Activated CD4-positive, alpha-beta T cell treated with anti-CD3 and anti-CD28 coated beads, Interleukin-10, Interleukin-2, amounts not matched to agents 100 ng/mL and 50 ng/mL, durations not matched to agents 16 hours and 8 hours (primary cell): ENCODE measurements at places on chromosomes 11 and 22.
A peak's percentile ranks its signal among the peaks of the same experiment; 100 is the strongest.

GRCh38 chr22:36921309-36922104 lies 8.1 kb downstream of the CSF2RB start:
- no peak for DNase-seq

DNA sequence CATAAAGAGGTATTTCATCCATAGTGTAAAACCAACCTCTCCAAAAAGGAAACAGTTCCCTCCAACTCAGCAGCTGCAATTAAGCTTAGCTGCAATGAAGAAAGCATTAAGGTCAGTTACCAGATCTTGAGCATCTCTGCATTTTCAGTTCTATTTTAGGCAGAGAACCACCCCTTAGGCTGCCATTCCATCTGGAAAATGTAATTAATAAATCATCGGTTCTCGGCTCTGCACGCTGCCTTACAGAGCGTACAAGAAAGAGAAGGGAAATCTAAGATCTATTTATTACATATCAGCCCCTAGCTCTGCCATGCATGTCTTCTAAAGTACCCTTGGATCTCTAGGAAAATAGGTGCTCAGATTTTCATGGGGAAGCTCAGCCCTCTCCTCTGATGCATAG lies 71.5 kb downstream of the RCN1 start:
- DNase-seq = no peak

DNA sequence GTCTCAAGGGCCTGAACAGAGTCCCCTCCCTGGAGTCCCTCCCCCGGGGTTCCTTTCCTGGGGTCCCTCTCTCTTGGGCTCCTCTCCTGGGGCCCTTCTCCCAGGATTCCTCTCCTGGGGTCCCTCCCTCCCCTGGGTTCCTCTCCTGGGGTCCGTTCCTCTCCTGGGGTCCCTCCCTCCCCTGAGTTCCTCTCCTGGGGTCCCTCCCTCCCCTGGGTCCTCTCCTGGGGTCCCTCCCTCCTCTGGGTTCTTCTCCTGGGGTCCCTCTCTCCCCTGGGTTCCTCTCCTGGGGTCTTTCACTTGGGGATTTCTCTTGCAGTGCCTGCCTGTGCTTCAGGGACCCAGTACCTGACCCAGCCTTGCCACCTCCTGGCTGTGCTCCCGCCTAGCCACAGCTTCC lies 386.1 kb downstream of the TBC1D22A start:
- DNase-seq = no peak

DNA sequence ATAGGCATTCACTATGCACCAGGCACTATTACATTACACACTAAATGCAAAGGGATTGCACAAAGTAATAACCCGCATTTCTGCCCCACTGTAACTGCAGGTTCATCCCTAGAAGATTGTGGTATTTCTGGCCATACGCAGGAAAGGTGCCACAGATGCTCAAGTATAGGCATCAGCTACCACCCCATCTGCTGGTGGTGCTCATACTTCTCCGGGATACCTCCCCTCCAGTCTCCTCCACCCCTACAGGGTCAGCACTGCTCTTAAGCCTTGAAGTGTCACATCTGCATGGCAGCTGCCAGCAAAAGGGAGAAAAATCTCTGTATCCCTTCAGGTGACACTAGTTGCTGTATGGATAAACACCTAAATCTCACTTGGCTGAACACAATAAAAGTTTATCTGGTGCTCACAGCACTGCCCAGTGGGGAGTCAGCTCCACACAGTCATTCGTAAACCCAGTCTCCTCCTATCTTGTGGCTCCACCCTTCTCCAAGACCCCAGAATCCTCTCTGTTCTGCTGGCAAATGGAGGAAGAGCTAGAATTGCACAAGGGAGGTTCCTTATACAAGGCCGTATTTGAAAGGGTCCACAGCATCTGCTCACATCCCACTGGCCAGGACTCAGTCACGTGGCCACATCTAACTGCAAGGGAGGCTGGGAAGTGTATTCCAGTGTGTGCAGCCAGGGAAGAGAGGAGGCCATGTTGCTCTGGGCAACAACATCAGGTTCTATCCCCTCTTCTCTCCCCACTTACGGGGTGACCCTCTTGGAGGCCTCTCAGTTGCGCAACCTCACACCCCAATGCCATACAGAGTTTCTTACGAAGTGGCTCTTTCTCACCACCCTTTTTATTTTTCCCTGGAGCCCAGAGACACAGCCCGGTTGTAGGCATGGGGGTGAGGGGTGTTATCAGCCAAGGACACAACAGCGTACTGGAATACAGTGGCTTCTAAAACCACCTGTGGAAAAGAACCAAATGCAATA lies 114.7 kb downstream of the BUD13 start:
- DNase-seq = no peak

DNA sequence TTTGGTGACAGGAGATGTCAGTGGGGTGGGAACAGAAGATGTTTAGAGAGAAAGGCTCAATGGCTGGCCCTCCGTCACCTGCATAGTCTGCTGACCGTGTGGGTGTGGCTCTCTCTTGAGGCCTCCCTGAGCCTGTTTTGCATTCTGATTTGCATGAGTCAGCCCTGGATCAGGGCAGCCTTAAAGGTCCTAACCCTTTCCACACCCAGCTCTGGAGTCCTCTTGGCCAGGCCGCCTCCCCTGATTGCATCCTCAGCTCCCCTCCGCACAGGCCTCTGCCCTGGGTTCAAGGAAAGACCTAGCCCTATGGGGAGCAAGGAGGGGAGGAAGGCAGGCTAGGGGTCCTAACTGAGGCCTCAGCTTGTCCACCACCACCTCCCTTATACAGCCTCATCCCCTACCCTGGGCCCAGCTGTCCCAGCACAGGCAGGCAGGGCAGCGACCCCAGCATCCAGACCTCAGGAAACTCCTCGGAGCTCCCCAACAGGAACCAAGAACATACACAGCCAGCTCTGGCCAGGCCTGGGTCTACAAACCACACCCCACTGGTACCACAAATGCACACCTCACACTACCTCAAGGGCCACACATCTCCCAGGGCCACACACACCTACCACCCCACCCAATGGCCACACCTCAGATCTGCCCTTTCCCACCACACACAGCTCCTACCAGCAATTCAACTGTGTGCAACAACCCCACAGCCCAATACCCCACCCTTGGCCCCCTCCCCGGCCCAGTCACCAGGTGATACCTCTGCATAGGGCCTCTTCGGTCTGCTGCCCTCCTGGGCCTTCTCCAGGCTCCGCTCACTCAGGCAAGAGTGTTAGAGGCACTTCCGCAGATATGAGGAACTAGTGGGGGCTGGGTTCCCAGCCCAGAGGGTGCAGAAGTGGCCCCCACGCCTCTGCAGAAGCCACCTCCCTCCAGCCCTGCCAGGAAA lies 13.7 kb downstream of the ARAP1 start:
- DNase-seq = no peak

DNA sequence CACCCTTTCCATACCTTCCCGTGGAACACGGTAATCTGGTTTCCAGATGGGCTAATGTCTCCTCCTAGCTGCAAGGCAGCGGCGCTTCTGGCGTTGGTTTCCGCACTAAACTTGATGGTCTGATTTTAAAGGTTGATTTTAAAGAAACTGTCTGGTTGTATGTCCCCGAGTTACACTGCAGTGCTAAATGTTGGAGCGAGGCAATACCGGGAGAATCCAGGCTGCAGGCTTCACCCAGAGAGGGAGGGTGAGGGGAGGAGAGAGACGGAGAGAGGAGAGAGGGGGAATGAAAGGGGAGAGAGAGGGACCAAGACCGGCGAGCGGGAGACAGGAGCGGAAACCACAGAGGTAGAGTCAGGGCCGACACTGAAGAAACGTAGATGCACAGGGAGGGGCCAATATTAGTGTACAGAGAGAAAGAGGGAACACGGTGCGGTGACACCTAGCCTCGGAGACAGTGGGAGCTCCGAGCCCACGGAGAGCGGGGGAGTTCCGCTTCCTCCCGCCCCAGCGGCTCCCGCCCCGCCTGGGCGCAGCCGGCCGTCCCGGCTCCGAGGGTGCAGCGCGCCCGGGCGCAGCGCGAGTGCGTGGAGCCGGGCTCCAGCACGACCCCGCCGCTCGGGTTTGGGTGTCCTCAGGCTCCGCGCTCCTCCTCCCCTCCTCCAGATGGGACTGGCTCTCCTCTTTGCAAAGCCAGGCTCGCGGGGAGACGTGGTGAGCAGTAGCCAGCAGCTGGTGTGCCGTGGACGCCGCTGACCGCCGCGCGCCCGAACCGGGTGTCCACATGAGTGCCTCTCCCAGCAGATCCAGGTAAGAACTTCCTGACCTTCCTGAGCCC lies 71.9 kb upstream of the GRAMD1B start:
- DNase-seq = peak; percentile 76

DNA sequence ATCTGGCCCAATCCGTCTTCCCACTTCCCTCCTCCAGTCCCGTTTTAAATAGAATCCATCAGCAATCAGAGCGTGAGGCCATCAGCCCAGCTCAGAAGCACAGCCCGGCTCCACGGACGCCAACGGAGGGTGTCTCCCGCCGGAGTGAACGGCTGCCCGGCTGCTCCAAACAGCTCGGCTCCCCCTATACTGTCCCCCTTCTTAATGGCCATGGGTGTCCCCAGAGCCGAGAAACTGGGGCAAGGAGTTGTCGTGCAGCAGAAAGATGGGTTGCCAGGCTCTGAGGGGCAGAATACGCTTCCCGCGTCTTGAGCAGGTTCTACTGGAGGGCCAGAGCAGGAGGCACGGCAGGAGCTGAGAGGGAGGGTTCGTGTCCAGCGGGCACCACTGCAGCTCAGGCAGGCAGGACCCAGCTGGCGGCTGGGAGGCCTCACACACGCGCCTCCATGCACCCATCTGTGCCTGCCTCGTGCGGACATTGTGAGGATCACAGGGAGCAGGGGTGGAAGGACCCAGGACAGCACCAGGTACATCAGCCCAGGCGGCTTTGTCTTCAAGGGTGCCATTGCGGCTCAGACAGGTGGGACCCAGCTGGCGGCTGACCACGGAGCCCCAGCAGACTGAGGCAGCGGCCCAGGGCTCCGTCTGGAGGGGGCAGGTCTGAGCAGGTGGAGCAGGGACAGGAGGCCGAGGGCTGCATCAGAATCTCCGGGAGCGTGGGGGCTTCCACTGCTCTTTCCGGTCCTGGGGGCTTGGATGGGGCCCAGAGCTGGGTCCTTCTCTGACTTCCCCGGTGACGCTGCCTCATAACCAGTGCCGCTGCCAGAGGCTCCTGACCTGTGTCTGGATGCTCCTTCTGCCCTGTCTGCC lies 882.7 kb downstream of the BRD1 start:
- no peak for DNase-seq

GRCh38 chr11:122107566-122107965 lies 8.4 kb downstream of the BLID start:
- no peak for DNase-seq

GRCh38 chr11:88410656-88411055 lies 73.1 kb upstream of the CTSC start:
- DNase-seq = no peak

DNA sequence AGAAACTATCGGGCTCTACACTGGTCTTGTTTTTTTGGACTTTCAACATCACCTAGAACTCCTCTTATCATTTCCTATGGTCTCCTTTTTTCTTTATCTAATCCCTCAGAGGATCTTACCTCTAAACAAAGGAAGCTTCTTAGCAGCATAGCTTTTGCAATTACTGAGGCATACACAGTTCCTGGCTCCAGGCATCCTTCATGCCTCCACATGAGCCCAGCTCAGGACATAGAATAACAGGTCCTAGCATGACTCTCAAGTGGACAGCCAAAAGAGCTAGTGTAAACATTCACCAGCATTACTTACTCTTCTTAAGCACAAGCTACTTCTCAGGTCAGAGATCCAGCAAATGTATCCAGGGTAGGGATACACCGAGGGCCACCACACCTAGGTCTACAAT lies 17.1 kb downstream of the CFAP300 start:
- no peak for DNase-seq

DNA sequence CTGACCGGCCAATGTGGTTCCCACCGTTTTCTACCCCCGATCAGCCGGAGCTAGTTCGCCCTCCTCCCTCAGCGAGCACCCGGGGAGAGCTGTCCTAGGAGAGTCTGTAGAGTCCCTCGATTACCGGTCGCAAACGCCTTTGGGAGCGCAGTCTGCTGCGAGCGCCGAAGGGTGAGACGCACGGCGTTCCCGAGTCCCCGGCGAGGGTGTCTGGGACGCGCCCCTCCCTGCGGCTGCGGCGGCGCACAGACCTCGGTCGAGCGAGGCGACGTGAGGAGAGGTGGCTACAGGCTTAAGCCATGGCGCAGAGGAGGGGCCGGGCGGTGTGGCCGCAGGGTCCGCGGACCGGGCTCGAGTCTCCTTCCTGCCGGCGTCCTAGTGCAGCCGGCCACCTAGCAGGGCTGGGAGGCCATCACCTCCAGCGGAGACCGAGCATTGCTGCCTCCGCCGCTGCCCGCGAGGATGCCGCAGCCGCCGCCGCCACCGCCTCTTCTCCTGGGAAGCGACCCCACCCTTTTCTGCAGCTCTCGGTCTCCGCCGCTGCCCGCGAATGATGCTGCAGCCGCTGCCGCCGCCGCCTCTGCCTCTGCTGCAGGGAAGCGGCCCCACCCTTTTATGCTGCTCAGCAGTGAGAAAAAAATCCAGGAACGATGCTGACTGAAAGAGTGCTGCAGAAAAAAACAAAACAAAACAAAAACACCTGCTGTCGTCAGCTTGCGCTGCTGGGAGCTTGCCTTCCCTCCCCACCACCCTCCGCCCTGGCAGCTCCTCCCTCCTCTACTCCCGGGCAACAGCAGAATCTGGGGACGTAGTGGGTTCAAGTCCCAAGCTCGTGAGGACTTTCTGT lies at the start of gene MAP6:
Gene MAP6, minus strand, starts transcription at position 588 of the 847 bp plus-strand sequence. CDS start 669 bp downstream, outside the sequence.
- peak; percentile 49 for DNase-seq

DNA sequence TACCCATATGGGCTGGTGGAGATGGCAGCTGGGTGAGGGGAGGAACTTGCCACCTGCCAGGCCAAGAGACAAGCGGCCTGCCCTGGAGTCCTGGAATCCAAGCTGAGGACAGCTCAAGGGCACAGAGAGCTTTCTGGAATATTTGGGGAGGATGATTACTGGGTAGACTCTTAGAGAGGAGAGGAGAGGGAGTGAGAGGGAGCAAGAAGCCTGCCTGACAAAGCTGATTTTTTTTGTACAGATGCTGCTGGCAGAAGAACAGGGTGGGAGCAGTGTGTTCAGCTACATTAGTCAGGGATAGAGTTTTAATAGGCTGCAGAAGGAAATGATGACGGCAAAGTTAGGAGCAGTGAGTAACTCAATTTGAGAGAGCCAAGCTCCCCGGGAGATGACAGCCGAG lies 299.3 kb downstream of the NXPE2 start:
- no peak for DNase-seq

GRCh38 chr11:83456075-83456474 lies 169.9 kb upstream of the CCDC90B start:
- DNase-seq = no peak

- no peak for DNase-seq
Measured at GRCh38 chr22:43541462-43542407, 129.9 kb downstream of the MPPED1 start.
